ENCODE measurements at places on chromosomes 2 and 18.

DNA sequence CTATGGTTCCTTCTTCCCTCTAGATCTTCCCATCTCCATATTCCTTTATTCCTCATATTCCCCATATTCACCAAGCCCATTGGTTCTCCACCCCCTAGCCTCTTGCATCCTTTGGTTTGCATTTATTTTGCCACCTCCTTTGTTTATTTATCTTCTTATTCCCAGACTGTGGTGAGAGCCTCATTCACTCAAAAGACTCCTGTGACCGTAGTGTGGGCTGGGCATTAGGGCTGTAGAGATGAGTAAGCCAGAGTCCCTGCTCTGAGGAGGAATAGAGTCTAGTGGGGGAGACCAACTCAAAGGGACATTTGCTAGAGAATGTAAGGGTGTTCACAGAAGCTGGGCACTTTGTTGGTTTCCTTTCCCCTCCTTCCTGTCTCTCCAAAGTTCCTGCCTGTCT lies 8.3 kb downstream of the ATG16L1 start:
- no peak for DNase-seq

- no peak for DNase-seq
These were observed 66.8 kb upstream of the SEC11C start for GRCh38 chr18:59072727-59073421.

DNA sequence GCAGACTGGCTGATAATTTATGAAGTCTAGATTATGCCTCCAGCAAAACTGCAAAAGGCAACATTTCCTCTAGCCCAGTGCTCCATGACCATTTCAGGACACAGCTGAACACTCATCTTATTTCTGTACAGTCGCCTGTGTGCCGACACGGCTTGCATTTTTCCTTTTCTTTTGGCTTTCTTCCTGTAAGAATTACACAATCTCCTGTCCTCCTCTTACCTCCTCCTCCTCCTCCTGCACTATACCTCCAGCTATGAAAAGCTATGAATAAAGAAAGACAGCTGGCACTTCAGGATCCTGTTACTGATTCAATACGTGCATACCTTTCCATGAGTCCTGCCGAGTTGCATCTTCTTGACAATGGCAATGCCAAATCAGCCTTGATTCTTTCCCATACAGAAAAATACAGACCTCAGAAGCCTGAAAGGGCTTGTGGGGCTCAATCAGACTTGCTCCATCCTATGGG lies 32.2 kb upstream of the TRIB2 start:
- DNase-seq, result peak; percentile 24

DNA sequence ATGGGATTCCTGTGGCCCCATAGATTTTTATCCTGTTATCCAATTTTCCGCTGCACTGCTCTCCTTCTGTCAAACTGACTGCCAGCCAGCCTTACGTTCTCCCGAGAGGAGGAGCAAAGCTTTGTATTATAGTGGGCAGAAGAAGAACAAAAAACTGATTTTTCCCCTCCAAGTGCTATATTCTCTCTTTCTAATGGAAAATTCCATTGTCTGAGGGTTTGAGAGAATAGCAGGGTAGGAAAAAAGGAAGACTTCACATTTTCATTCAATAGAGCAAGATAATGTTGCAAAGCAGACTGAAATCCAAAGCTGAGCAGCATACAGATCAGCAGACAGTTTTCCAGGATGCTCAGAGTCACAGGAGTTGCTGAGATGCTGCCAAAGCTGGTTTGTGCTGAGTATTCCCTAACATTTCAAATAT lies 238.0 kb downstream of the UBE2E3 start:
- DNase-seq, result no peak

DNA sequence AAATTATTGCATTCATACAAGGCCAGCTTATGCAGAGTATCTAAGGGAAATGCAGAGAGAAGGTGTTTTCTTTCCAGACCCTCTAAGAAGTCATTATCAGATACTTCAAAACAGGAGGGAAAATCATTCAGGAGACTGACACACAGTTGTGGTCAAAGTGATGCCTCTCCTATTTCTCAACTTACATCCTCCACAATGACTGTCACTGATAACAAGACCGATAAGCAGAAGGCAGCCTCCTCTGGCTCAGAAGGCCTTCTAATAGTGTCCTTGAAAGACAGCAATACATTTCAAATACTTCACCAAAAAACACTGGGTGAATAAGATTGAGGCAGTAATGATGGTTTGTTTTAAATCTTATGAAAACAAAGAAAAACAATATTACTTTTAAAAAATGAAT lies 199.7 kb downstream of the PIEZO2 start:
- no peak for DNase-seq

DNA sequence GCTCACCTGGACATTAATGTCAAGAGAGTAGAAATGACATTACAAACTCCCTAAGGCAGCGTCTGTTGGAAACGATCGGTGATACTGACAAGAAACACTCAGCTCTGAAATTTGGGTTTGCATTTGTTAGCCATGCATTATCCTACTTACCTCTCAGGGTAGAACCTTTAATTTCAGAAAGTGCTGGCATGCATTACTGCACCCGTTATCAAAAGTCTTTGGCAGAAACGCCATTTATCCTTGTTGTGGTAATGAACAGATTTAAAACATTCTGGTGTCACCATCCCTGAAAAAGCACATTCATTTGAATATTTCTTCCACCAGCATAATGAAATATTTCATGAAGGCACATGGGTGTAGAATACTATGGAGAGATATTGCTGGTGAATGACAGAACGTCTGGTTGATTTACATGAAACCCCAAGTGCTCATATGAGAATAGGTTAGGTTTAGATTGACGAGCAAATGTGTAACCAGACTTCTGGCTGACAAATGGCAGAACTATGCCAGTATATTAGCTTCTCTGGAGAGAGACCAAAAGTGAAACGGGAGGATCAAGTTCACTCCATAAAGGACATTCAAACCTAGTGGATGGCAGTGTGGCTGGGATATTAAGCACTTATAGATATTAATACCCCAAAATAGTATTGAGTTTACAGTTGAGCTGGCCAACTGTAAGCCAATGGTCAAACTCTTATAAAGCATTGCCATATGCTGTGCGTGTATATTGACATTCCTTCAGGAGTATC lies 53.5 kb upstream of the ITGB6 start:
- DNase-seq, result peak; percentile 92

- DNase-seq, result peak; percentile 22
These were observed 1.5 kb downstream of the MTHFD2 start for GRCh38 chr2:74199871-74200305.

DNA sequence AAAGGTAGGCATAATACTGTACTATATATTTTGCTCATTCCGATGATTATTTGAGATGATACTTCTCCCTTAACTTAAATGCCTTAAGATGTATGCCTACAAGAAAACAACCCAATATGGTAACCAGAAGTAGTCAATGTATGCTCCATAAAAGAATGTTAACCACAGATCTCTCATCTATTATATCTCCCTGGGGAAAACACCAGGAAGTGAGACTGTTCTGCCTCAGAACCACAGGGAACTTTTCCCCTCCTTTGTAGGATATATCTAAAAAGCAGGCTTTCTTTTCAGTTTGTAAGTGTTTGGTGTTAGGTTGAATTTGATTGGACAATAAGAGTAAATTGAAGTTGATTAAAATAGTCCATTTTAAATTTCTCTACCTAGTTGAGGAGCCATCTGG lies 1160.5 kb upstream of the NXPH2 start:
- DNase-seq, result no peak

DNA sequence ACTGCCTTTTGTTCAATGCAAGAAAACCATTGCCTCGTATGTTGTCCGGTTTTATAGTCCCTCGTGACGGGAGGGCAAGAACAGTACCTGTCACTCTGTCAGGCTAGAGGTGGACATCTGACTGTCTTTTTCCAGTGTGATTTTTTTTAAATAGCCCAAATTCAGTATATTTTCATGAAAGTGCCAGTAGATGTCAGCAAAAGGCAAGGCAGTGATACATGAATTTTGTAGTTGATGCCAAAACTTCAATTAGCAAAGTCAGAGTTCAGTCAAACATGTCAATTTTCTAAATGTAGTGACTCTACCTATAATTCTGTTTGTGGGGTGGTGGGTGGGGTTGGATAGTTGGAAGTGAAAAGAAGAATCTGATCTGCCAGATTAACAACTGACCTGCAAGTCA lies 296.0 kb upstream of the MC4R start:
- DNase-seq, result no peak

- no peak for DNase-seq
These were observed 44.2 kb downstream of the GPD2 start for GRCh38 chr2:156480376-156480775.

GRCh38 chr18:56878711-56879110 lies 227.6 kb downstream of the WDR7 start:
- DNase-seq, result no peak

GRCh38 chr2:85780316-85781012 lies 26.7 kb downstream of the ATOH8 start:
- no peak for DNase-seq

DNA sequence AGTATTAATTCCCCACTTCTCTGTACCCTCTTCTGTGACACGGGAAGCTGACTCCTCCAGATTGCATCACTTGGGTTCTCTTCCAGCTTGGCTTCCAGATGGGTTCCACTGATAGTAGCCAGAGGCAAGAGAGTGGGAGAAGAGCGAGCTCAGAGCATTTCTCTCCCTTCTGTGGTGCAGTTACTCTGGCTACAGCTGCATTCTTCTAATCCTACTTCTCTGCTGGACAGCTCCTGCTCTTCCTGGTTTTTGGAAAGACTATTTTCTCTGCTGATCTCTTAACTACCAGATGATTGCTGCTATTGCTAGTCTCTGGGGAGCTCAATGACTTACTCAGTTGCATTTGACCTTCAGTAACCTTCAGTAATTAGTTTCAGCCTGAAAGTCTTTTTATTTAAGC lies 187.5 kb upstream of the MAP2 start:
- DNase-seq, result no peak

DNA sequence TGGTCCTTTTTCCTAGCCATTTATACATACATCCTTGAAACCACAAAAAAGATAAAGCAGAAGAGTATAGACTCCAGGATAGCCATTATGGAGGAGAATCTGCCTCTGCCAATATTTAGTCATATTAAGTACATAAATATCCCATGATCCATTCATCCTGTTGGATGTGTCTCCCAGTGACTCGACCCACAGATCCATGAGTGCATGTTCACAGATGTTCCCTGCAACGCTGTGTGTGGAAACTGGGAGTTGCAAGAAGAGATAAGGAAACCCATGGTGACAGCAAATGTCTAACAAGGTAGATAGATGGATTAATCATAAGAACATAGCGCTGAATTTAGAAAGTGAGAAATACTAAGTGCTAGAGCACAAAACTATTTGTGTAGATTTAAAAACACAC lies 34.5 kb downstream of the STK39 start:
- DNase-seq, result no peak

- no peak for DNase-seq
These were observed 37.9 kb downstream of the AQP4 start for GRCh38 chr18:26827581-26827980.

GRCh38 chr2:170148161-170148560 lies 29.8 kb upstream of the MYO3B start:
- no peak for DNase-seq

DNA sequence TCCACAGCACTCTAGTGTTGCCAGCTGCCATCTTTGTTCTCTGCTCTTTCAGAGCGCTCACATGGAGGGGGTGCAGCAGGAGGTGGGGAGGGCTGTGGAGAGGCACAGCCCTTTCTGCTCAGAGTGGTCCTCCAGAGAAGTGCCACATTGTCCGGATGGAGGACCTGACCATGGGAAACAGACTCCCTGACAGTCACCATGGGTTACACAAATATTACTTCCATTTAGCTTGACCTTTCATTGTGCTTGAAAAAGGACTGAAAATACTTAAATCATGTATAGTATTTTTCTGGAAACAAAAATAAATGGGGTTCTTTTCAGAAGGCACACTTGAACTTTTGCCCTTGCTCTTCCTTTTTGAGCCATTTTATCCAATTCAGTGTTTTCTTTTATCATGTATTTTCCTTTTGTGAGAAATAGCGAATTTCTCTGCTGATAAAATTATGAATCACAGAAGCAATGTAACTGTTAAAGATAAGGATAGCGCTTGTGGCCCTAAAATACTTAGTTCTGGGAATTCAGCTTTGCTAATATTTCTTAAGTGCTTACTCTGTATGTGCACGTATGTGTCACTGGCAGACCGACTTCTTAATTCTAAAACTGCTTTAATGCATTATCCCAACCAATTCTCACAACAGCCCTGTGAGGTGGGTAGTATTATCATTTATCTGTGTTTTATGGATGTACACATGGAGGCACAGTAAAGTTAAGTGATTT lies 34.2 kb downstream of the SPATS2L start:
- DNase-seq, result no peak

DNA sequence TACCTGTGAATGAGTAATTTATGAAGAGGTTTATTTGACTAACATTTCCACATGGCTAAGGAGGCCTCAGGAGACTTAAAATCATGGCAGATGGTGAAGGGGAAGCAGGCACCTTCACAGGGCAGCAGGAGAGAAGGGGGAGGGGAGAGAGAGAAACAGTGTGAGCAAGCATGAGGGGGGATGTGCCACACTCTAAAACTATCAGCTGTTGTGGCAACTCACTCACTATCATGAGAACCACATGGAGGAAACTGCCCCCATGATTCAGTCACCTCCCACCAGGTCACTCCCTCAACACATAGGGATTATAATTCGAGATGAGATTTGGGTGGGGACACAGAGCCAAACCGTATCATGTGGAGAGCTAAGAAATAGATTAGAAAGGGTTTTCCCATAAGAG lies 309.0 kb downstream of the RDH14 start:
- no peak for DNase-seq

DNA sequence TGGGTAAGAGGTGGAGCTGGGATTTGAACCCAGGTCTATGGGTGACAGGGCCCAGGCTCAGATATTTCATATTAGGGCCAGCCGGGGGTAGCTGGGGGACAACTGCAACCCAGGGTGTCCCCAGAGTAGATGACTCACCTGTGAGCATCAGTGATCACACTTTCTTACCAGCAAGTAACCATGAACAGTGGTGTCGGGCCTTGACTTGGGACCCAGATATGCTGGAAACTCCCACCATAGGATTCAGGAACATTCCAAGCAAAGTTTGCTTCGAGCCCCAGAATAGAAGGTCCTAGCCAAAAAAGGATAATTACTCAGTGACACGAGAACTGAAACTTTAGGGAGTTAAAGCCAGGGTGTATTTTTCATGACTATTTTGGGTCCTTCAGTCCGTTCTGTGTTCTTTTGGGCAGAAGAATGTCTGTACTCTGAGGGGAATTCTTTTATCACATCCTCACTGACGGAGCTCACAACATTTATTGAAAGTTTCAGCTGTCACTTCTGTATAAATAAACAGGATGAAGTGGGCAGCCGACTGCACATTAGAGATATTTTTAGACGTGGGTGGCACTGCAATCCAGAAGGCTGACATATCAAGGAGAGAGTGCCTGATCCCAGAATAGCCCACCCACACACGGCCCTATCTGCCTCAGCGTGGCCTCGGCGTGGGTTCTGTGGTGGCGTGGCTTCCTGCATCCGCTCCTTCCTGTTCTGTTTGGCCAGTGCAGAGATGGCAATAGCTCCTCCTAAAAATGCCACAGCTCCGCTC lies 45.6 kb downstream of the RAMP1 start:
- peak; percentile 83 for DNase-seq

DNA sequence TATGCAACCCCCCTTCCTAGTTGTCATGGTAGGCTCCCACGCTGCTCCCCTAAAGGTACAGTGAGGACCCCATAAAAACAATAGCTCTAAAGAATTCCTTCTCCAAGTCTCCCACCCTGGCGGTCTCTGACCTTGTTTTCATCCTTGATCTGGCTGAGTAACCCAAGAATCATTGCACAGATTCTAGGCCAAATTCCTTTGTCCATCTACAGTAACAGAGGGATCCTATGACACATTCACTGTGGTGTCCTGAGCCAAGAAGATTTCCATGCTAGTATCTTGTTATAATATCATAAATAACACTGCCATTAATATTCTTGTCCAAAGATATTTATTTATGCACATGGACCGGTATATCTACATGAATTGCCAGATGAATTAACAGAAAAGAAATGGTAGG lies 240.2 kb downstream of the CYP26B1 start:
- DNase-seq, result no peak

- DNase-seq, result no peak
These were observed 1152.9 kb downstream of the RPIA start for GRCh38 chr2:89844221-89844943.

Data from tongue (tissue), 3 donors.